A549 treated with GW870086 at 1 μM for 4 hours (cell line): ENCODE measurements at places on chromosomes 7 and 10. TPM values are rescaled to one million over a fixed set of nuclear protein-coding genes. Genes with fewer than 3 reads are reported as not detected.

ZNF736 gene
- 0.02 to 0.23 TPM in 2 of 5 replicates, not detected in the others for total RNA-seq

FXYD4 gene
- not detected in 5 replicates for total RNA-seq

POT1 gene
- total RNA-seq = 11.3 to 16.2 TPM (median 15.5 TPM) in 5 replicates

FRMD4A gene
- 3.3 to 5.5 TPM (median 3.8 TPM) in 5 replicates for total RNA-seq

NT5C3A gene
- 33.3 to 39.8 TPM (median 37.8 TPM) in 5 replicates for total RNA-seq

IDI1 gene
- 25.6 to 33.0 TPM (median 29.8 TPM) in 5 replicates for total RNA-seq

LIPJ gene
- total RNA-seq = not detected in 5 replicates

EEF1AKMT2 gene
- 15.6 to 21.8 TPM (median 18.2 TPM) in 5 replicates for total RNA-seq

PLEKHS1 gene
- 0.03 TPM in 3 of 5 replicates, not detected in the others for total RNA-seq

SLC26A3 gene
- total RNA-seq = not detected in 5 replicates

PFKP gene
- total RNA-seq = 542 to 623 TPM (median 607 TPM) in 5 replicates

NUP42 gene
- total RNA-seq = 25.7 to 29.8 TPM (median 27.7 TPM) in 5 replicates

MRLN gene
- total RNA-seq = not detected in 5 replicates

MSMB gene
- 0.51 TPM in 1 of 5 replicates, not detected in the others for total RNA-seq

GRK5 gene
- 8.5 to 10.8 TPM (median 10.3 TPM) in 5 replicates for total RNA-seq

PTF1A gene
- total RNA-seq = not detected in 5 replicates

ASAH2 gene
- 0.38 to 5.0 TPM (median 2.9 TPM) in 5 replicates for total RNA-seq

FKBP6 gene
- total RNA-seq = not detected in 5 replicates

HGF gene
- total RNA-seq = 0.03 to 0.07 TPM in 2 of 5 replicates, not detected in the others

TFAM gene
- total RNA-seq = 63.5 to 81.5 TPM (median 70.8 TPM) in 5 replicates

TWIST1 gene
- total RNA-seq = 1.6 to 3.9 TPM (median 3.0 TPM) in 5 replicates

SYT15B gene
- 2.5 to 3.9 TPM (median 2.8 TPM) in 5 replicates for total RNA-seq

CACNA2D1 gene
- total RNA-seq = 4.4 to 10.4 TPM (median 7.6 TPM) in 5 replicates

DLX5 gene
- not detected in 5 replicates for total RNA-seq
